NCI-H2081 treated with DMSO at 0.1 percent for 48 hours (cell line): ENCODE measurements at places on chromosomes 11 and 22.

DNA sequence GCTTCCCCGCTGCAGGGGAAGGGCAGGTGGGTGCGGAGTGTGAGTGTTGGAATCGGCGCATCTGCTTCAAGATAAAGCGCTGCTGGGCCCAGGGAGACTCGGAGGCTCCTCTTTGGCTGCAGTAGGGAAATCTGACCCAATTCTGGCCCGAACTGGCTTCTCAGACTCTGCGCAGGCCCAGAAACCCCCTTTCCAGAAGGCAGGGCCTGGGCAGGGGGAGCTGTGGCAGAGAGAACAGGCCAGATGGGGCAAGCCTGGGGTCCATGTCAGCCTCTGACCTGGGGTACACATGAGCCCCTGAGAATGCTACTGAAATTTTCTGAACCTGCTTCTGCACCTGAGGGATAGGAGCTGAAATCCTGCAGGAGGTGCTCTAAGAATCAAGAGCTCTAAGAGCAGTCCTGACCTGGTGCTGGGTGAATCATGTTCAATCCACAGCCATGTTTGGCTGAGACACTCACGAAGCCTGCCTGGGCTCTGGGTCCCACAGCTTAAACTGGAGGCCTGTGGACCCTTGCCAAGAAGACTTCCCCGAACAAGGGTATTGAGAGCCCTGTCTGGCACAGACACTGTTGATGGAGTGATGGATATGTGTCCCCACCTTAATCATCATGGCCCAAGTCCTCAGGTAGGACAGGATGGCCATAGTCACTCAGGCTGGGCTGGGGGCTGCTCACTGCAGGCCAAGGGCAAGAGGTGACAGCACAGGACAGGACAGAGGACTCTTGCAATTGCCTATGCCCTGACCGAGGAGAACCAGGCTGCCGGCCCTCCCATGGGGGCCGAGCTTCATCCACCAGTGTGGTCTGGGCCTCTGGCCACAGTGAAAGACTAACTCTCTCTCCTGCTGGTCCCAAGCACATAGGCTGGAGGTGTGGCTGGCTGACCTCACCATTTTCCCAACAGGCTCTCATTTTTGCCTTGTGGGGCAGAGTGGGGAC is 6.9 kb downstream of the RAB3IL1 start:
- no peak for DNase-seq

DNA sequence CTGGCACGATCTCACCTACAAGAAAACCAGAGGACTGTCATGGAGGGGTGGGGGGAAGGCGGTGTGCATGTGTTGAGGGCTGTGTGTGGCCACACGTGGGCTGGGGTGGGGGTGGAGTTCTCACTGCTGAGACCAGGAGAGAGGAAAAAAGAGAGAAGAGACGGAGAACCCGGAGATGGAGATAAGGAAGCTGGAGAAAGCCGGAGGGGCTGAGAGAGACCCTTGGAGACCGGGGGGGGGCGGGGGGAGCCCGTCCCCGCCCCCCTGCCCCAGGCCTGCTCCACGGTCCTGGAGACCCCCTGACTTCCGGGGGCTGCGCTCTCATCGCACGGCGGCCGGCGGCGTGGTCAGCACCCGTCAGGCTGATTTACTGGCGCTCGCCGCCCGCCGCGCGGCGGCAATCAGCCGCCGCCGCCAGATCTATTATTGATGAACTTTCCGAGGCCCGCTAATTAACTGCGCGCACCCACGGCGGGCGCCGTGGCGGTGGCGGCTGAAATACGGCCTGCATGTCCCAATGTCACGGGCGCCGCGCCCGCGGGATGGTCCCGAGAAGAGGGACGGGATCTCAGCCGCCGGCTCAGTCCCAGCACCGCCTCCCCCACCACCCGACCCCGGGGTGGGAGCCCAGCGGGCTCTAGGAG is 187.4 kb downstream of the MN1 start:
- no peak for DNase-seq

GRCh38 chr11:47448566-47449427 is at the start of gene RAPSN:
TSS of gene RAPSN (minus strand) at chr11:47449136. CDS start at chr11:47448964, 172 bp downstream.
- no peak for DNase-seq

DNA sequence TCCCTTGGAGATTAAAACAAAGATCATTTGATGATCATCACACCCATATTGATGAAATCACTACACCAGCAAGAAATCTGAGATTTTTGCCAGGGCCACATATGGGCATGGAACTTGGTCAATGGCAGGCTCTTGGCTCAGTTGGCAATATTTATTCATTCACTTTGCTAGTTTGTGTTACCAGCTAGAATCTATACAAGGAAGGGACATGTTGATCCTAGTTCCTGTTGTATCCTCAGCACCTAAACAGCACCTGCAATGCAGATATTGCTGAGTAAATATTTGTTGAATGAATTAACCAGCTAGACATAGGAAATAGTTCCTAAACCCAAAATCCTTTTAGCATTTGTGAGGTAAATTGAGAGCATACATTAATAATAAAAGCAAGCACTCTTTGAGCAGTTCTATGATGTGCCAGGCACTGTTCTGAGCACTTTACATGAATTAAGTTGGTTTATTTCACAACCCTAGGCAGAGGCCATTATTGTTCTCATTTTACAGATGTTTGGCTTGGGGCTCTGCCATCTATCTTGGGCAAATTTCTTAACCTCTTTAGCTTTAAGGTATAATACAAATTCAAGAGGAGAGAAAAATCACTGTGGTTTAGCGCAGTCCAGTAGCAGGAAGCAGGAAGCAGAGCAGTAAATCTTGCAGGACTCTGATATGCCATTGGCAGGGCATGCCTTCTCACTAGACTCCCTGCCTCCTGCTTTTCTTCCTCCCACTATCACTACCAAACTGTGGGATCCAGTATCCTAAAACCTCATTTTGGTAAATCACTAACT is 1.6 kb downstream of the TRIM68 start:
- DNase-seq = no peak

- DNase-seq = no peak
These were observed 295.0 kb upstream of the NCAM1 start for GRCh38 chr11:112666253-112666652.

DNA sequence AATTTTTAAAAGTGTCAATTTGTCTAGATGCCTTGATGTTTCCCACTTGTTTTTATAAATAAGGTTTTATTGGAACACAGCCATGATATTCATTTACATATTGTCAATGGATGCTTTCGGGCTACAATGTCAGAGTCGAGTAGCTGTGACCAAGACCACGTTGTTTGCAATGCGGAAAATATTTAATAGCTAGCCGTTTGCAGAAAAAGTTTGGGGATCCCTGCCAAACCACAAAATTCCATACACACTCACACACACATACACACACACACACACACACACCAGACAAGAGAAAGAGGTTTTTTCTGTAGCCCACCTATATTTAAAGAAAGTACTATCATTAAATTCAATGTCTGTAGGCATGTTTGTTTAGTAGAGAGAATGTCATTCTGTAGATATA is 58.3 kb downstream of the TYR start:
- no peak for DNase-seq

DNA sequence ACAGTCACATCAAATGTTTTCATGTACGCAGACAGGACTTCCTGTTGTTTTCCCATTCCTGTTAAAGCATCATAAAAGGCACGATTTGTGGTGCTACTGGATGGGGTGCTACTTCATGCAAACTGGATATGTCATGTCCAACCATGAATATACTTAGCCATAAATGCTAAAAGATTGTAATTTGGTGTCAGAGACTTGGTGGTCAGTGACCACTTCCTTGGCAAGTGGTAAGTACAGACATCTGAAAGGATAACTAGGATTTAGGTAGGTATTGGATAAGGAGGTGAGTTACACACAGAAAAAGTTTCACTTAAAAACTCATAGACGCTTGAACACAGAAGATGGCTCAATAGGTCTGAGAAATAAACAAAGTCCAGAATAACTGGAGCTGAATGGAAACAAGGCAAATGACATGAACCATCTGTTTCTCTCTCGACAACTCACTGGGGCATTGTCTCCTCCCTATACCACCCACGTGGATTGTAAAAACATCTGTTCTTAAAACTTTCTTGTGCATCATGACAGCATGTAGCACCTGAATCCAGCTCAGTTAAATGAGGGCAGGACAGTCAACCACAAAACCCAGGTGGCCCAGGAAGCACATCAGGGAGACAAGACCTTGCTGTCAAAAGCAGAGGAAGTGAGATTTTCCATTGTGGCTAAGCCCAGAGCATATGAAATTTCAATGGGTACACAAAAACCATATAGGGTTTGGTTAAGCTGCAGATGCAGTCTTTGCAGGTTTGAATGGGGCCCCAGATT is 22.1 kb upstream of the IGLL5 start:
- DNase-seq = no peak

GRCh38 chr11:114135737-114136151 is 76.2 kb downstream of the ZBTB16 start:
- no peak for DNase-seq

DNA sequence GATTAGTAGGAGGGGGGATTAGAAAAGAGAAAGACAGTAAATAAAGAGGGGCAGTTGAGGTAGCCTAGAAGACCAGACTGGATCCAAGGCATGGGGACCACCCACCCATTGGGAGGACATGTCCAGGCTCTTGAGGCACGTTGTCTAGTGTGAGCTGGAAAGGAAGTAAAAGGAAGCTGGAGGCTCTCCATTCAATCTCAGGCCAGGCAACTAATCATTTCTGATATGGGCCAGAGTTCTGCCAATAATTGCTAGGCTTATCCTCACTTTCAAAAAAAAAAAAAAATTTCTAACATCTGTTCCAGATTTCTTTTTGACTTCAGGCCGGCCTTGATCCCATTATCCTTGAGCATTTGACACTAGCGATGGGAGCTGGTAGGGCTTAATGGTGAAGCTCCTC is 476.1 kb downstream of the SOX6 start:
- DNase-seq = no peak

GRCh38 chr11:65766535-65766934 is 14.2 kb downstream of the AP5B1 start:
- no peak for DNase-seq

DNA sequence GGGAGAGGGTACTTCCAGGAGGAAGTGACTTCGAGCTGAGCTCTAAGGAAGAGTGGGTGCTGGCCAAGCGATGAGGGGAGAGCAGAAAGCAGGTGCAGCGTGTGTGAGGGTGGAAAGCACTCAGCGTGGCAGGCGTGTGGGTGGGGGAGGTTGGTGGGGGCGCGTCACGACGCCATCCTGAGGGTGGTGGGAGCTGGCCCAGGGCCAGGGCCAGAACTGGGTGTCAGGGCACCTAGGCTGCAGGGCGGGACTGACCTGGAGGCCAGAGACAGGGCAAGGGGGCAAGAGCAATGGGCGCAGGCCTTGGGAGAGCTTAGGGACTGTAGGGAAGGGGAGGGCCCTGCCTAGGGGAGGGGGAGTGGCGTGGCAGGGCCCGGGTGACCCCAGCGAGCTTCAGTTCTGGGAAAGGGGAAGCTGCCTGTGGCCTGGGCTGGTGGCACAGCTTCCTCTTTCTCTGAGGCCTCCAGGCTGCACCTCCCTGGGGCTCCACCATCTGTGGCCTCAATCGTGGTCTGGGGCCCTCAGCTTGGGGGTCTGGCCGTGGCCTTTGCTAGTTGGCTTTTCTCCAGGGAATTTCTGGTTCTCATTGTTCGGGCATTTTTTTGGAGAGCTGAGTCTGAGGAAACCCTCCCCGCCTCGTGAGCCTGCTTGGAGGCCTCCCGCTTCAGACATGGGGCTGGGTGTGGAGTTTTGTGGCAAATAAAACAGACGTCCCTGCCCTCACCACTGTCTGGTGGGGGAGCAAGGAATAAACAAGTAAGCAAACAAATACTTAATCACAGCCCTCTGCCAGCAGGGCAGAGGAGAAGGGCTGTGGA is 8.9 kb downstream of the RELT start:
- no peak for DNase-seq

DNA sequence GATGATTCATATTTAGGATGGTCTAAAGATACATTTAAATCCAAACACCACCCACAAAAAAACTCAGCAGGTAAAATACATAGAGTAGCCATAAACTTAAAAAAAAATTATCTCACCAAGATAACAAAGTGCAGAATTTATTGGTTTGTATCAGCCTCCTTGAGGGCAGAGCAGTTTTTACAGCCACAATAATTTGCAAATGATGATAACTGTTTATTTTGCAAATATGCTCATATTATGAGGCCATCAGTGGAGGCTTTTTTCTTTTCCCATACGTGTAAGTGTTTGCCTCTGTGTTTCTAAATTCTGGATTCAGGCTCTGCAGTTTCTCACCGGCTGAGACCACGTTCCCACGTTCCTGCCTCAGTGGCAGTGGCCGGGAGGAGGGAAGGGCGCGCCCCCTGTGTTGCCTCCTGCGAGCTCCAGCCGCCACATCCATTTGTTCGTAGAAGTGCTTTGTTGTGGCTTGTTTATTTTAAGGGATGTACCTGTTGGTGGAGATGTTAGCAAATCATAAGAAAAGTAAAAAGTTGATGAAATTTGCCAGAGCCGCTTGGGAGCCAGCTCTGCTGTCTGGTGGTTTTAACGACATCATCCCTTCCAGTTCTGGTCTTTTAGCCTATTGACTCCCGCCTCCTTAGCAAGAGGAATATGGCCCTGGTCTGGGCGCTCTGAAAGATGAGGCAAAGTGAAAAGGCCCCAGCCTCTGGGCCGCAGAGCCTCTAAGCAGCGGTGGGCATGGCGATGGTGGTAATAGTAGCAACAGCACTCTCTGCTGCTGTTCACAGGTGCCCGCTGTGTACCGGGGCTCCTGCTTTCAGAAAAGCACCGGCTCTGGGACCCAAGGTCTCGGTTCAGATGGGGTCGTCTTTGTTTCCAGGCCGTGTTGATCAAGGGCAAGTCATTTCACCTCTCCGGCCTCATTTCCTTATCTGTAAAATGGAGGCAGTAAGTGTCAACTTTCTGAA is 66.7 kb upstream of the PPARA start:
- DNase-seq = no peak

DNA sequence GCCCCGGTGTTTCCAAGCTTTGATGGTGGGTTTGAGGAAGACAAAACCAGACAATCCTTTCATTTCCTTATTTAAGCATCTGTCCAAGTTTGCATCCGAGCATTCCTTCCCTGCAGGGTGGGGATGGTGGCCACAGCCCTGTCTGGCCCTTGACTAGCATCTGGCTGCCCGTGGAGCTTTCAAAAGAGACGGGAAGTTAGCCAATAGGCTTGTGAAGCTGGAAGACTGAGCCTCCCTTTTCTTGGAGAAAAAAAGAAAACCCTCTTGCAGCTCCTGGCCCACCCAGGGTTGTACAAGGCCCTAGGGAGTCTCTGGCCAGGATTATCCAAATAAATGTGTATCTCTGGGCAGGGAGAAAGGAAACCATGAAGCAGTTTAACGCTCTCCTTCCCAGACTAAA is 60.6 kb downstream of the MICAL2 start:
- no peak for DNase-seq

- DNase-seq = no peak
These were observed 116.8 kb downstream of the ARHGAP8 start for GRCh38 chr22:44869196-44869595.

DNA sequence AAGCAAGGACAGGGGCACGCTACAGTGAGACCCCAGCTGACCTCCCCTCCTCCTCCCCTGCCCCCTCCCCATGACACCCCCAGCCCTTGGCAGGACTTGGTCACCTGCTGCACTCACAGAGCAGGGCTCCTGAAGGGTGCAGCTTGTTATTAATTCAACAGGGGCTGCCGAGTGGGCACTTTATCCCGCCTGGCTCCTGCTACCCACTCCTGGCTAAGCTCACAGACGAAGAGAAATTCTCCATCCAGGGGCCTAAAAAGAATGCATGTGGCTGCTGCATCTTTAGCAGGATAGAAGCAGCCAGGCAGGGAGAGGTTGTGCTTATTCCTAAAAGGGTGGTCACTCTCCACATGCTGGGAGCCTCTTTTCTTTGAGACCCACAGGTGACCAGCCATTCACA is 40.3 kb downstream of the GALNT18 start:
- DNase-seq = no peak
